ENCODE measurements at places on chromosomes 7 and 10.
A peak's percentile ranks its signal among the peaks of the same experiment; 100 is the strongest.

- no peak for DNase-seq
These were observed 193.8 kb upstream of the CCDC6 start for GRCh38 chr10:60099998-60100747.

DNA sequence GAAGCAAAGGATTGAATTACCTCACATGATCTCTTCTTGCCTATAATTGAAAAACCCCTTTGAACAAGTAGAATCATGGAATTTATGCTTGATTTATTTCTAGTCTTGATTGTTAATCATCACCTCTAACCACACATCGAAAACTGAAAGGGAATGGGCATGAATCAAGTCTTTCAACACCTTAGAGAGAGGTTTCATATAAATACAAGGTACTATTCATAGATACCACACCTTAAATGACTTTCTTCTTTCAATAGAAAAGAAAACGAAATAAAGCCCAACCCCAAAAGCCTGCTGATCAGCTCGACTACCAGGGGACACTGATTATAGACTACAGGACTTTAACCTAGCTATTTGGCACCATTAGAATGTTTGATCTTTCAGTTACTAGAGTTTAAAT is 128.6 kb upstream of the PTPRZ1 start:
- DNase-seq, result no peak

- no peak for DNase-seq
These were observed 151.6 kb downstream of the SEM1 start for GRCh38 chr7:96558093-96558492.

GRCh38 chr10:11824825-11825224 is 1.7 kb downstream of the PROSER2 start:
- no peak for DNase-seq

- no peak for DNase-seq
These were observed 134.3 kb upstream of the TNRC18 start for GRCh38 chr7:5557920-5558401.

GRCh38 chr10:34200355-34200901 is 614.7 kb downstream of the PARD3 start:
- no peak for DNase-seq

DNA sequence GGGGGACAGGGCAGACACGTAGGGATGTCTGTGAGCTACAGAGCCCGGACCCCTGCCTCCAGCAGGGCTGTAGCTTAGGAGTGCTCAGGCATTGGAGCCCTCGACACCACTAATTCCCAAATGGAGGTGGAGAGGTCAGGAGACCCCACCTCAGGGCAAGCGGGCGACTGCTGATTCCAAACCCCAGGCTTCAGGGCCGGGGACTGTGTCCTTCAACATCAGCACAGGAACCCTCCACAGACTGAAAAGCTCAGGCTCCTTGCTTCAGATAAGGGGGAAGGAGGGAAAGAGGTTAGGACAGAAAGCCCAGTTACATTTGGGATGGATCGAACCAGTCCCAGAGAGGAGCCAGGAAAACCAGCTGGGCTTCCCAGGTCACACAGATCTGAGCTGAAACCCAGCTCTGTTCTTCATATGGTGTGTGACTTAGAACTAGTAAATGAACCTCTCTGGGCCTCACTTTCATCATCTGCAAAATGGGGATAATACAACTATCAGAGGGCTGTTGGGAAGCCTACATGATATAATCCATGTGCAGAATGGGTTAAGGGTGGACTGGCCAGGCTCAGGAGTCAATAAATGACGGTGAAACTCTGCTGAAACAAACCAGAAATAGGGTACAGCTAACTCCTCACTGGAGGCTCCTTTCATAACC is 16.7 kb downstream of the POLL start:
- DNase-seq, result no peak

GRCh38 chr10:35640474-35640873 is 1.6 kb downstream of the FZD8 start:
- DNase-seq, result no peak

DNA sequence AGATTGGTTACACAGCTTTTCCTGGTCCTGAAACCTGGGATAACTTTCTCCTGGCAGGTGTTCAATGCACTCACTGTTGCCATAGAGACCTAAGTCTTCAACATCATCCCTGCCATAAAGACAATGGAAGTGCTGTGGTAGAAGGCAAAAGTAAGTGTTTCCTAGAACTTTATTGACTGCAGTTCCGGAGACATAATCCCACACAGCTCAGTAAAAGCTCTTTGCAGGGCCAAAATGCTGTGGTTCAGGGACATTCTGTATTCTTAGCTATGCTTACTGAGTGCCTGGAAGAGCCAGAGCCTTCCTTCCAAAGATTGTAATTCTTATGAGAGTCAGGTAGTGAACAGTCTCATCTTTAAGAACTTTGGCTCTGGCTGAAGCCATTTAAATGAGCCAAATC is 5.3 kb downstream of the WIPF3 start:
- no peak for DNase-seq

GRCh38 chr10:133458021-133458709 is 4.4 kb downstream of the SCART1 start:
- no peak for DNase-seq

DNA sequence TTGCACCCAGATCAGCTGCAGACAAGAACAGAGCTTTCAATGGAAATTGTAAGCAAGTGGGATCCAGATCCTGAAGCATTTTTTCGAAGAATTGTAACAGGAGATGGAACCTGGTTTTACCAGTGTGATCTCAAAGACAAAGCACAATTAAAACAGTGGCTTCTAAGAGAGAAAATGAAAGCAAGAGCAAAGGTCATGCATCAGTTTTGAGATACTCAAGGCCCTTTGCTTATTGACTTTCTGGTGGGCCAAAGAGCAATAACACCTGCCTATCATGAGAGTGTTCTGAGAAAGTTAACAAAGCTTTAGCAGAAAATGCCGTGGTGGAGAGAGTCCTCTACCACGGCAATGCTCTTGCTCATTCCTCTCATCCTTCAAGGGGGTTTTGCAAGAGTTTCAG is 194.8 kb downstream of the TMEM178B start:
- no peak for DNase-seq

DNA sequence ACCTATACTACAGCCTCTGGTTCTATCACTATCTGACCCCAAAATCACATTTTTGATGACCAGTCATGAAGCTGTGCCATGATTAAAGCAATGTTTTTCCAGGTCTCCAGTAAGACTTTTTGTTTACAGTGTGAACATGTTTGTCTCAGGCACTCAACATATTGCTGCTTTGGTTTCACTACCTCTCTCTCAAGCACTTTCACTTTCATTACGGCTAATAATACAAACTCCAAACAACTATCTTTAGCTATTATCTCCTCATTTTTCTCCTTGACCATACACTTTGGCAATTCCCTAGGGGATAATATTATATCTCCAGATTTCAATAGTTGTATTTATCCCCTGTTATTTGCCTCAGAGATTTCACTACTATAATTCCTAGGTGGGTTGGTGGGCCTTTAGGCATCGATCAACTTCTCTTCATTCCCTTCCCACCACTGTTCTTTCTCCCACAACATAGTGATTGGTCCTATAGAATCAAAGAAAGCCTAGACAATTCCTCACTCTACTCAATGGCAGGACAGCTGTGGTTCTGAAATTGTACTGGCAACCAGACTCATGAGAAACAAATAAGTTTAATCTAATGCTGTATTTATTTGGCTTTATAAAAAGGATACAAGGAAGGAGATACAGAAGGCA is 261.4 kb upstream of the ZWINT start:
- no peak for DNase-seq

DNA sequence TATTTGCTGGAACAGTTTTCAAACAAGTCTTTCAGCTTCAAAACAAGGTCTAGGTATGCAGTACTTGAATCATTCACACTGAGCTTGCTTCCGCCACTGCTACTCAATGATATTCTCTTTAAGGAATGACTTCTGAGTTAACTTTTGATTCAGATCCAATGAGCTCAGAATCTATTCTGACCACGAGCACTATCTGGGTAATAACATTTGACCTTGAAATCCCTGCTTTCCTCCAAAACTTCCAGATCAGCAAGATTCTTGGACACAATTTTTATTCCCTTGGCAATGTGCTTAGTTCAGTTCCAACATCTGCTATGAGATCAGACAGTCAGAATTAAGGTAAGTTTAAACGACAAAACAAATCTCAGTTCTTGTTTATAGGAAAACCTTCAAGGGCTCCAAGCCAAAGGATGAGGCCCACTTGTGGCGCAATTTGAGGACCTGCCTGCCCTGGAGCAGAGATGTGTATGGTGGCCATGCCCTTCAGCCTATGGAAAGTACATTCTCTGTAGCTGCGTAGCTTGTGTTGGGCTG is 87.2 kb downstream of the RNF216 start:
- no peak for DNase-seq

- DNase-seq, result no peak
These were observed 926.5 kb upstream of the GHITM start for GRCh38 chr10:83212632-83213334.

- peak; percentile 50 for DNase-seq
These were observed 2.5 kb upstream of the ACBD5 start for GRCh38 chr10:27242951-27243551.

- DNase-seq, result no peak
These were observed 237.8 kb downstream of the ZWINT start for GRCh38 chr10:56123247-56123646.

- no peak for DNase-seq
These were observed 55.6 kb downstream of the ARHGAP22 start for GRCh38 chr10:48549236-48549635.

DNA sequence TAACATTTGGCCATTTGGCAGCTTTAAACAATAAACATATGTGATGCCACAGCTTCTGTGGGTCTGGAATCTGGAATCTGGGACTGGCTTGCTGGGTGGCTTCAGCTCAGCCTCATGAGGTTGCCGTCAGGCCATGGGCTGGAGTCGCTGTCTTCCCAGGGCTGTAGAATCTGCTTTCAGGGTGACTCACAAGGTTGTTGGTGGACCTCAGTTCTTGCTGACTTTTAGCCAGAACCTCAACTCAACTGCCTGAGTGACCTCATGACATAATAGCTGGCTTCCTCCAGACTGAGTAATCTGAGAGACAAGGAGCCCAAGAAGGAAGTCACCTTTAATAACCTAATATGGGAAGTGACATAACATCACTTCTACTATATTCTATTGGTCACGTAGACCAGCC is 44.6 kb upstream of the TSPAN13 start:
- no peak for DNase-seq

DNA sequence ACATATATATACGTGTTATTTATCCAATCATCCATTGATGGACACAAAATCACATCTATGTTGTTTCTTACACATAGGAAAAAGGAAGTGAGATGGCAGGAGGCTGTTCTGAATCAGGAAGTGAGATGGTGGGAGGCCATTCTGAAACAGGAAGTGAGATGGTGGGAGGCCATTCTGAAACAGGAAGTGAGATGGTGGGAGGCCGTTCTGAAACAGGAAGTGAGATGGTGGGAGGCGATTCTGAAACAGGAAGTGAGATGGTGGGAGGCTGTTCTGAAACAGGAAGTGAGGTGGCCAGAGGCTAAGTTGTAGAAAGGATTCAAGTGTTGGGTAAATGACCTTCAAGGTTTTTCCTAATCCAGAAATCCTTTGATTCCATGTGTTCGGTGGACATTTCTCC is 921.5 kb downstream of the TYW1 start:
- DNase-seq, result no peak

DNA sequence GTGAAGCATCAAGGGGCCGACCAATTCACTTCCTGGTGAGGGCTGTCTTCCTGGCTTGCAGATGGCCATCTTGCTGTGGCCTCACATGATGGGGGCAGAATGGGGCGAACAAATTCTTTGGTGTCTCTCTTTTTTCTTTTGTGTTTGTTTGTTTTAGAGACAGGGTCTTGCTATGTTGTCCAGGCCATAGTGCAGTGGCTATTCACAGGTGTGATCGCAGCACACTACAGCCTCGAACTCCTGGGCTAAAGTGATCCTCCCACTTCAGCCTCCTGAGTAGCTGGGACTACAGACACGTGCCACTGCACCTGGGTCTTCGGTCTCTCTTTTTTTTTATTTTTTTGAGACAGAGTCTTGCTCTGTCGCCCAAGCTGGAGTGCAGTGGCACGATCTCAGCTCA is 20.1 kb downstream of the NOLC1 start:
- no peak for DNase-seq

- DNase-seq, result no peak
These were observed 237.3 kb downstream of the AHR start for GRCh38 chr7:17535776-17536175.

DNA sequence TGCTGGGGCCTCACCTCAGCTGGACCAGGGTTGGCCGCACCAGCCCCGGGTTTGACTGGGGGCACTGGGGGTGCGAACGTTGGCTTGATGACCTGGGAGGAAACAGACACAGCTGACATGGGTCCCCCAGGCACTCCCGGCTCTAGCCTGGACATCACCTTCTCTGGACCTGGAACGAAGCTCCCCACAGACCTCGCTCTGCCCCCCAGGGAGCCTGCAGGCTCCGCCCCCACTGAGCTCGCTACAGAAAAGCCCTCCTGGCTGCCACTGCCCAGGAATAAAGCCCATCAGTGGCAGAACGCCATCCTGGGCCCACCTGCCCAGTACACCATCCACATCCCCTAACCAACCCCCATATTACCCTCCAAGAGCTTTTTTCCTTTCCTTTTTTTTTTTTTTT is 13.0 kb downstream of the ADAM8 start:
- no peak for DNase-seq

- no peak for DNase-seq
These were observed 63.6 kb downstream of the GPR37 start for GRCh38 chr7:124701955-124702354.

- no peak for DNase-seq
These were observed 34.7 kb upstream of the ZNF716 start for GRCh38 chr7:57415326-57415725.

GRCh38 chr7:35253710-35254495 is at the start of gene TBX20:
TSS of gene TBX20 (minus strand) at chr7:35254100. CDS start at chr7:35253620, 480 bp downstream.
- no peak for DNase-seq

- no peak for DNase-seq
These were observed 28.8 kb upstream of the KMT2E start for GRCh38 chr7:104985259-104985617.

- DNase-seq, result no peak
These were observed 329.6 kb downstream of the GALNT17 start for GRCh38 chr7:71461572-71461971.

- DNase-seq, result no peak
These were observed 167.7 kb downstream of the SFMBT2 start for GRCh38 chr10:7243139-7243538.

- DNase-seq, result no peak
These were observed 155.1 kb downstream of the ZNF22 start for GRCh38 chr10:45155784-45156183.

DNA sequence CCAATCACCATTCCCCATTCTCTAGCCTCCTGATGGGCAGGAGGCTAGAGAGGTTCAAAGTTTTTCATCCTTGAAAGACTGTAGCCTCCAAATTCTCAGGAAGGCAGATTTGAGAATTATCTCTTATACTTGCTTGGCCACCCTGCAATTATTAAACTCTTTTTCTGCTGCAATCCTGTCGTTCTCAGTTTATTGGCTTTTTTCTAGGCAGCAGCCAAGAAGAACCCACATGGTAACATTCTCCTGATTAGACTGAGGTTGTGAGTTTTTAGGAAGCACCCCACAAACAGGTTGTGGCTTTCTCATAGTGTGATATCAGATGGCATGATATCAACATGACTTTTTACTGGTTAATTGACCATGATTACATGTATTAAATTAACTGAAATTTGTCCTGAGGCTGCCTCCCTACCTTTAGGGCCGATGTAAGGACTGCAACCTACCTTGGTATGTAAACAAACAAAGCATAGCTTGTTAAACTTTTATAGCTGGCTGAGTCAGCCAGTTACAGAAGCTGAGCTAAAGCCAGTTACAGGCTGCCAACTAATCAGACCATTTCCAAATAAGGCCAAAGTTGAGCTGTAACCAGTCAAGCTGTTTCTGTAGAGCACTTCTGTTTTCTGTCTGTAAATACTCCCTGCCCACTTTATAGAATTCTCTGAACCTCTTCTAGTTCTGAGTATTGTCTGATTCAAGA is 3.2 kb upstream of the ZNF248 start:
- no peak for DNase-seq

GRCh38 chr10:78109210-78109609 is 75.5 kb downstream of the RPS24 start:
- DNase-seq, result no peak
